Stimulated activated CD4-positive, alpha-beta T cell treated with anti-CD3 and anti-CD28 coated beads, Interleukin-1b, Interleukin-23, amount 100 ng/mL, for 24 hours (primary cell): ENCODE measurements at places on chromosomes 6 and 20.

DNA sequence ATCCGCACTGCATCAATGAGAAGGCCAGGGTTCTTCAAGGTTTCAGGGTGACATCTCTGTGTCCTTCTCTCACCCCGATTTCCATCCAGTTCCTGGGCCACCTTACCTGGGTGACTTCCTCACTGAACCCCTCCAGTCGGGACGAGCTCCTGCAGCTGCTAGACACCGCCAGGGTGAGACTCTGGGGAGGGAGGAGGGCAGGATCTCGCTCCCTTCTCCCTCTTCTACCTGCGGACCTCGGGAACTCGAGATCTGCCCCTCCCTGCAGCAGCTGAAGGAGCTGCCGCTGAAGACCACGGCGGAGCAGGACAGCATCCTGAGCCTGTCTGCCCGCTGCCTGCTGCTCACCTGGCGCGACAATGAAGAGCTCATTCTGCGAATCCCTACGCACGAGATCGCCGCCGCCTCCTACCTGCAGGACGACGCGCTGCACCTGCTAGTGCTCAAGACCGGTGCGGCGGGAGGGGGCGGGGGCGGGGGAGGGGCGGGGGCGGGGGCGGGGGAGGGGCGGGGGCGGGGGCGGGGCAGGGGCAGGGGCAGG is 7.5 kb downstream of the CCM2L start:
- DNase-seq, result no peak

- DNase-seq, result no peak
These were observed 974.1 kb downstream of the EYS start for GRCh38 chr6:64732888-64733287.

GRCh38 chr20:17622851-17623508 is 53.1 kb downstream of the DSTN start:
- no peak for DNase-seq

- DNase-seq, result no peak
These were observed 238.5 kb downstream of the GMPR start for GRCh38 chr6:16476861-16477260.

DNA sequence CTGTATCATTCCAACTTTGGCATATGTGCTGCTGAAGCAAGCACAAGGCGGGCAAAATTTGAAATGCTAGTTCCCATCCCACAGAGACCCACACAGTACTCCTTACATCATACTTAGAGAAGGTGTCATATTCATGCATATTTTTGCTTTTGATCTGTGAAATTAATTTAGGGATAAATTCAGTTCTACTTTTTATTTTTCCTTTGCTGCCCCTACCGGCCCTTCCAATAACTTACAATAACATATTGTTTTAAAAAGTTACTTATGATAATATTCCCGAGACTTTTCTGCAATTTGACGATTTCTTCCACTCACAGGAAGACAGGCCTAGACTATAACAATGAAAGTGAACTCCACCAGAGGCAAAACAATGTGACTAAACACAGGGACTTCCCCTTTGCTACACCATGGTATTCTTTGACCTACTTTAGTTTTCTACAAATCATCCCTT is 35.0 kb downstream of the SESN1 start:
- no peak for DNase-seq

DNA sequence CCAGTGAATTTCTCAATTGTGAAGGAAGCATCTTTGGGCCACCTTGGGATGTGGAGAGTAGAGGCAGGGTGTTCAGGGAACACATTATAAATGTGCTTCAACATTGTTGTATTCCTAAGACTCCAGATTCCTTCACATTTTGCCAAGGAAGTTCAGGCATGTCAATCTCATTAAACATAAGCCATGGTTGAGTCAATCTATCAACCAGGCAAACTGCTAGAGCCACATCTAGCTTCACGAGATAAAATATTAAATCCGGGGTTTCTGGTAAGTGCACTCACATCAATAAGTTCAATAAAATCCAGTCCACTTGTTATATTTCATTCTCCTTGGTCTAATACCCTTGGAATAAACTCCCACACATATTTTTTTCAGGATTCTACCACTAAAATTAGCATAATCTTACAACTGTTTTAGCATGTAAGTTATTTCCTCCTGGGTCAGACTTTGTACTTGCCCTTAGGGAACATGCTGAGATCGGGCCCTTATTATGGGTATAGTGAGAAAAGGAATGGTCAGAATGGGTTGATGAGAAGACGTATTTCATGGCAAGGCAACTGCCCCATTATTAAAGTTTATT is 93.6 kb downstream of the ADTRP start:
- DNase-seq, result no peak

DNA sequence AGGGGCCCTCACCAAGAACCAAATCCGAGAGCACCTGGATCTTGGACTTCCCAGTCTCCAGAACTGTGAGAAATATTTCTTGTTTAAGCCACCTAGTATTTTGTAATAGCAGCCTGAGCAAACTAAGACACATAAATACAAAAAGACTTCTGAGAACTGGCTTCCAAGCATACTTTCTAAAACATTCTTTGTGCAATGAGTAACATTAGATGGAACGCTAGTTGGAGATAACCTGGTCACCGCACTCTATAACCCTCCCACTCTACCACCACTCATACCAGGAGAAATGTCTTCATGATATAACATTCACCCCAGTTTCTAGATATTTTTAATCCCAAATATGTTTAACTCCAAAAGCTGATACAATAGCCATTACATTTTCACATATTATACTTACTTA is 169.5 kb upstream of the THEMIS start:
- DNase-seq, result no peak

GRCh38 chr6:146590492-146590891 is 8.3 kb upstream of the ADGB start:
- DNase-seq, result no peak

- DNase-seq, result no peak
These were observed 628.0 kb upstream of the AGPAT4 start for GRCh38 chr6:161901740-161902426.

DNA sequence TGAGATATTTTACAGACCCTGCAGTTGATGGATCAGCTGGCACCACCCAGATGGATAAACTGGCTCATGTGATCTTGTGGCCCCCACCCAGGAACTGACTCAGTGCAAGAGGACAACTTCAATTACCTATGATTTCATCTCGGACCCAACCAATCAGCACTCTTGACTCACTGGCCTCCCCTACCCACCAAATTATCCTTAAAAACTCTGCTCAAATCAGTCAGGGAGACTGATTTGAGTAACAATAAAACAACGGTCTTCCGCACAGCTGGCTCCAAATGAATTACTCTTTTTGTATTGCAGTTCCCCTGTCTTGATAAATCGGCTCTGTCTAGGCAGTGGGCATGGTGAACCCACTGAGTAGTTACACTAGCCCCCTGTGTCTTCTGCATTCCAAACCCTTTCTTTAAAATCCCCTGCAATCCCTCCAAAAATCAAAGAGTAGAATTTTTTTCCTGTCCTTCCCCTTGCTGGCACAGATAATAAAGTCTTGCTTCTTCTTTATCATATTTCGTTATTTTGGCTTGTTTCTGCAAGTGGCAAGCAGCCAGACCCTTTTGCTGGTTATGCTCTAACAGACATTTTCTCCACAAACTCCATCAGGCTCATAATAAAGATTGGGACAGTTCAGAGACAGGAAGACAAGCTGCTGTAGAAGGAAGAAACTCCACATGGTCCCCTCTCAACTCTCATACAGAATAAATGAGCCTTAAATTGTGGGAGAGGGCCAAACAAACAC is 48.3 kb downstream of the OR2B6 start:
- DNase-seq, result no peak

DNA sequence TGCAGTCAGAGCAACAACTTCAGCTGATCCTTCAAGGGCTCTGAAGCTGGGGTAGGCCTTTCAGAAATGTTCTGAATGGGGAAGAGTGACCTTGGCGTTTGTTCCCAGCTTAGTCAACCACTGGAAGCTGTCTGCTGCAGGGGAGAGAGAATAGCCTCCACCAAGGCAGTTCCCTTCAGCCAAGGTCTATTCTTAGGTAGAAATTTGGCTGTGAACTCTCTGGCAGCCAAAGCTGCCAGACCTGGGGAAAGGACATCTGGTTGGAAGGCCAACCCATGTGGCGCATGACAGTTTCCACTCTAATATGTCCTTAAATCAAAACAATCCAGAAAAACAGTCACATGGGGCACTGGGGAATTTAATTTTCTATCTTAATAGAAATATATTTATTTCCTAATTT is 60.1 kb downstream of the FBXO5 start:
- no peak for DNase-seq

- DNase-seq, result no peak
These were observed 109.1 kb downstream of the TSHZ2 start for GRCh38 chr20:53080969-53081871.

DNA sequence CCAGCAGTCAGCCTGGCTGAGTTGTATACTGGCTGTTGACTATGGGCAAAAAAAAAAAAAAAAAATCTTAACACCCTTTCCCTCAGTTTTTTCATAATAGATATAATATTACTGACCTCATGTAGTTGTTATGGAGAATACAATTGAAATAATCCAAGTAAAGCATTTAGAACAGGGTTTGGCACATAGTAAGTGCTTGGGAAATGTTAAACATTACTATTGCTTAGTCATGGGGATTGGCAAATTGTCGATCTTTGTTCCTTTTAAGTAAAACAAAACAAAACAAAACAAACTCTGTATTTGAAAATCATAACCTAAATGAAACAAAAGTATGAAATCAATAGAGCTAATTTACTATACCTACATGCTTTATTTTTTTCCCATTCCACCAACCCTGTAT is 458.4 kb downstream of the GRIK2 start:
- no peak for DNase-seq
